ENCODE measurements at places on chromosomes 3 and 15. TPM values are rescaled to one million over a fixed set of nuclear protein-coding genes. Genes with fewer than 3 reads are reported as not detected.

GOLGA8T gene
- total RNA-seq, result not detected

DNA sequence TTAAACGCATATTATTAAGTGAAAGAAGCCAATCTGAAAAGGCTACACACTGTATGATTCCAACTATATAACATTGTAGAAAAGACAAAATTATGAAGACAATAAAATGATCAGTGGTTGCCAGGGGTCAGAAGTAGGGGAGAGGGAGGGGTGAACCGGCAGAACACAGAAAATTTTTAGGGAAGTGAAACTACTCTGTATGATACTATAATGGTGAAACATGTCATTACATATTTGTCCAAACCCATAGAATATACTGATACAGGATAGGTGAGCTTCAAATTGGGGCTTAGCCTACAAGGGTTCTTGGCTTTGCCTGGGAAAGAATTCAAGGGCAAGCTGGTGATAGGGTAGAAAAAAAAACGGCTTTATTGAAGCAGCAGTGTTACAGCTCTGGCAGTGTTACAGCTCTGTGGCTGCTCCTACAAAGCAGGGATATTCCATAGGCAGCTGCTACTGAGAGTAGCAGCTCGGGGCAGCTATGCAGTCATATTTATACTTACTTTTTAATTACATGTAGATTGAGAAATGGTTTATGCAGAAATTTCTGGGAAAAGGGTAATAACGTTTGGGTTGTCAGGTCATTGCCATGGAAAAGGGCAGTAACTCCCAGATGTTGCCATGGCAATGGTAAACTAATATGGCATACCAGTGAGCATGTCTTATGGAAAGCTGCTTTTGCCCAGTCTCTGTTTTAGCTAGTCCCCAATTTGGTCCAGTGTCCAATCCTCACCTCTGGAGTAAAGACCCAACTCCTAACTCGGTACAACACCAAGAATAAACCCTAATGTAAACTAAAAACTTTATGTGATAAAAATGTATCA is 125.1 kb upstream of the SLC25A36 start:
- DNase-seq, result no peak

DNA sequence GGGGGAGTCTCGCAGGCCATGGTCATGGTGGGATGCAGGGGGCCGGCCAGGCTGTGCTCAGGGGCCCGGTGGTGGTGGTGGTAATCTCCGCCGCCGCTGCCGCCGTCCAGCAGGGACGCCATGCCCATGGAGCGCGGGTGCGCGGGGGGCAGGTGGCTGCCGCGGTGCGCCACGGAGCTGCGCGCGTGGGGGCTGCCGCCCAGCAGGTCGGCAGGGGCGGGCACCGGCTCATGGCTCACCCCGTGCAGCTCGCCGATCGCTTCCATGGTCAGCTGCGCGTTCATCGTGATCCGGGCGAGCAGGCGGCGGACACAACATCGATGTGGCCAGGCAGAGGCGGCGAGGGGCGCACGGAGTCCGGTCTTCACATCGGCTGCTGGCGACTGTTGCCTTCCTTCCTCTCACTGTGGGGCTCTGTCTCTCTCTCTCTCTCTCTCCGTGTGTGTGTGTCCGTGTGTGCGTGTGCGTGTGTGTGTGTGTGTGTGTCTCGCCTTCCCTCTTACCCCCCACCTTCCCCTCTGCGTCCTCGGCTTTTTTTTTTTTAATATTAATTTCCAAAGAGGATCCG is 451 bp downstream of the ONECUT1 start:
- DNase-seq, result peak; percentile 35

DNA sequence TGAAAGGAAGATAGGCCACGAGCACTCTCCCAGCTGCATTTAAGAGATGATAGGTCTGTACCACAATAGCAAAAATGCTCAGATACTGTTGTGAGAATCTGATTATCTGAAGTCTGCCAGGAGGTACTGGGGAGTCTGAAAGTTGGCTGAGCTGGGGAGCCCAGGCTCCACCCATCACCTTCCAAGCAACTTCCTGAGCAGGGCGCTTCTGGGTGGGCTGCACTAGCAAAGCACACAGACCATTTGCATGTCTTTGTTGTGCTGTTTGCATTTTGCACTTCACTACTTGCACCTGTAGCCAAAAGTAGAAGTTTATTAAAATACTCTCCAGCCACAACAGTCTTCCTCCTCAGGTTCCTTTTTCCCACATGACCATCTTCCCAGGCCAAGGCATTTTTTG is 133.2 kb downstream of the ALDH1A2 start:
- no peak for DNase-seq

DNA sequence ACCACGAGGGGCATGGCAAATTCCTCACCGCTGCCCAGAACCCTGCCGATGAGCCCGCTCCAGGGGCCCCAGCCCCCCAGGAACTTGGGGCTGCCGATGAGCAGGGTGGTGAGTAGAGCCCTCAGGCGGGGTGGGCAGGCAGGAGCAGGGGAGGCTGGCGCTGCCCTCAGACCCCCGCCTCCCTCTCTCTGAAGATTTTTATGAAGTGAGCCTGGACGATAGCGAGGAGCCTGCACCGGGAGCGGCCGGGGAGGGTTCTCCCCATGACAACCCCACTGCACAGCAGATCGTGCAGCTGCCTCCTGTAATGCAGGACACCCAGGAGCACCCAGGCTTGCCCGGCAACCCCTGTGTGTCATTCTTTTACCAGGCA is 56.7 kb upstream of the UBE2Q2 start:
- peak; percentile 11 for DNase-seq

DNA sequence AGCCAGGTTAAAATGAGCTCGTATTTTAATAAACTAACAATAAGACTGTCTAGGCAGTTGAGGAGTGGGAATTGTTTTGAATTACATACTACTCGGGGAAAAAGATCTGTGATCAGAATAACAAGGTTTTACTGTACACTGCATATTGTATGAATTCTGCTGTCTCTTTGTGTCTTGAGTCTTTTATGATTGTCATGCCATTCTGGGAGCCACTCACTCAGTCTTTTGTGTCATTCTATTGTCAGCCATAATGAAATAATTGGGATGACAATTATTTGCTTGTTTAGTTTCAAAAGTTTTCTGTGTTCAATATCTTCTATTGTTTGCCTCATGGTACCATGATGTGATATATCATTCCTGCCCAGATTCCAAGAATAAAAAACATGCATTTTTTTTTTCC is 339.6 kb upstream of the TBL1XR1 start:
- DNase-seq, result no peak

DNA sequence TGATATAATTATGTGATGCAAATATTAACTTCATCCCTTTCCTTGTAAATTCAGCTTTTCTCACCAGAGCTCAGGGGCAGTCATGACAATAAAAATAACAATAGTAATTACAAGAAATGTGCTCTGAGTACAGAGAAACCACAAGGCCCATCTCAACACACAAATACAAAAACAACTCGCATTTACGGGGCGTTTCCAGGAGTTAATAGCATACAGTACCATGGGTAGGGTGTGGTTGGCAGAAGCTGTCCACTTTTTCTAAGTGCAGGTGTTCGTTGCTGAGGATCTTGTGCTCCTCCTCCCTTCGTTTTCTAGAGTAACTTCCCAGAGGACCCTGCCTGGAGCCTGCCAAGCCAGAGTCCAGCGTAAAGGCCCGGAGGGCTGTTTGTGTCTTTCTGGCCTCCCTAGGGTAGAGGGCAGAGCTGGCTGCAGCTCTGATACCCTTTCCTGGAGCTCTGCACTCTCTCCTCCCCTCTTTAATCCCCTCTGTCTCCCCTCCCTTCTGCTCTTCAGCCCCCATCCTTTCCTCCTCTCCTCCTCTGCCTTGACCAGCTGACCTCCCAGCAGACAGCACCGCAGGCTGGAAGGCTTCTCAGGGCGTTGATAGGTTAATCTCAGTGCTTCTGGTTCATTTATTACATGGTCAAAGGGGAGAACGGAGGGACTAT is 11.4 kb downstream of the SEMA3G start:
- no peak for DNase-seq

LRRC34 gene
- 3.4 TPM for total RNA-seq

DNA sequence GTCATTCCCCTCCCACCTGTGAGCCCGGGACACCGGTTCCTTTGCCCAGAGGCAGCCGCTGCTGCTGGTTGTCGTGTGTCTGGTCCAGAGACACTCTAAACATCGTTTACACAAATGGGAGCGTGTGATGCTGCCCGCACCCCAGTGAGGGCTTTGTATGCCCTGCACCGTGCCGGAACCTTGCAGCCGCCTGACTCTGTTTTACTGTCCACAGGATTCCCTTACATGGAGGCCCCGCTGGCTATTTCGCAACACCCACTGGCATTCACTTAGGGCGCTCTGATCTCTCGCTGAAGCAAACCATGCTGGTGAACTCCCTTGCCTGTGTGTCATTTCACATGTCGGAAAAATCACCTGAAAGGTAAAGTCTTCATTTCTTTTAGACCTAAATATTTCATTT is 100.8 kb upstream of the SLC6A6 start:
- peak; percentile 83 for DNase-seq

DNA sequence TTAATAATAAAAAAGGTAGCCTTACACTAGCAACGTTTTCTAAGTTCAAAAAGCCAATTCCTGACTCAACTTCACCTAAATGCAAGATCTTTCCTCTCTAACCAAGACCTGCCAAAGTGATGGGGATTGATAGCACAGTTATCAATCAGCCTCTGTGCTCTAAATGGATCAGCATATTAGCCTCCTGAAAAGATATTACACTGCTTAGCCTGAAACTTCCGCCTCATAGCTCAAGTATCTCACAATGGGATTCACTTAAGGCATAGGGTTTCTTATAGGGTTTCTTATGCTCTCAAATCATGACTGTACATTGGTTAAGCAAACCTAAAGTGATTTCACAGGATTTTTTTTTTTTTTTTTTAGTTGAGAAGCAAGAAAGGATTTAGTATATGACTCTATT is 436 bp upstream of the SLC9A9 start:
- no peak for DNase-seq

GRCh38 chr3:179292450-179292849 is 30.4 kb upstream of the ZNF639 start:
- DNase-seq, result no peak

ABHD14A gene
- total RNA-seq, result 37.9 TPM

DNA sequence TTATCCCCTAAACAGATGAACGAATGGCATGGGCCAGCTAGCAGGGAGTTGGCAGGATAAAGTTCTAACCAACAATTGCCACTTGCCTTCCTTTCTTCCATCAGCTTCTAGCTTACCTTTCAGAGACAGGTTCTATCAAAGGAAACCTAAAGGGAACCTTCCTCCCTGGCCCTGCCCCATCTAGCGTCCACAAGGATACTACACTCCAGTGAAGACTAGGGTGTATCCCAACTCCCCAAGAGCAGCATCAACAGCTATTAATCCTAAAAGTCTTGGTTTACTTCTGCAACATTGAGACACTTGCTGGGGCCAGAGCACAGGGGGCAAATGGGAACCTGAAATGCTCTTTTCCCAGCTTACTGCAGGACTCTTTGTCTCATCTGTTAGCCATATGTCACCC is 37.0 kb upstream of the TMC3 start:
- DNase-seq, result no peak

ACOX2 gene
- 7.5 TPM for total RNA-seq

DNA sequence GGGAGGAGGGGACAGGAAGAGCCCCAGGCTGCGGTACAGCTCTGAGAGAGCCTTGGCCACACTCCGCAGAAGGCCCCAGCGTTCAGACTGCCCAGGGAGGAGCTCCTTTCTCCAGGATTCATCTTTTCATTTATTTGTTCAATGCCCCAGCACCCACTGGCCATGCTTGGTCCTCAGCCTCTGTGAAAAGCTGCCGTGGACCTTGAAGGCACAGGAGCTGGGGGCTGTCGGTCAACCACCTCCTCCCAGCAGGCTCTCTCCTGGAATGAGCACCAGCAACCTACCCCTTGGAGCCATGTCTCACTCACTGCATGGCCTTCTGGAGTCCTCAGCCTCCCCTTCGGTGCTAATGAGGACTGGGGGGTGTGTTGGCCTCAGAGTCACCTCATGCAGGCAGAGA is 21.6 kb upstream of the PRR23E start:
- no peak for DNase-seq

IL5RA gene
- total RNA-seq, result not detected

Measured in GM23248 (cell line).